ENCODE measurements at places on chromosomes 5 and 9.

- DNase-seq, result no peak
These were observed 18.2 kb downstream of the NR2F1 start for GRCh38 chr5:93601071-93601801.

- no peak for DNase-seq
These were observed 10.0 kb upstream of the GRIN1 start for GRCh38 chr9:137128862-137129455.

DNA sequence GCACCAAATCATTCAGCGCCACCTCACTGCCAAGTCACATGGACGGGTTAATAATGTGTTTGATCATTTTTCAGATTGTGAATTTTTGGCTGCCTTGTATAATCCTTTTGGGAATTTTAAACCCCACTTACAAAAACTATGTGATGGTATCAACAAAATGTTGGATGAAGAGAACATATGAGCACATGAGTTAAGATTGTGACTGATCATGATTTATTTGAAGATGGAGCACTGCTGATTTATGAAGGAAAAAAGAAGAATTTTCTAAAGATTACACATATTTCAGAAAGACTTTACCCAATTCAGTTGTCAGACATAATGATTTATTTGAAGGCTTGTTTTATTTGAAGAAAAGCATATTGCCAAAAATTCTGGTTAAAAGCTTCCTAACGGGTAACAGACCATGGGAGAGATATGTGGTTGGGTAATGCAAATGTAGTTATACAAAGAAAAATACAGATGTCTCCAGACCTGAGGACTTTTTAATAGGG is 37.4 kb downstream of the TNFAIP8 start:
- DNase-seq, result peak; percentile 71

DNA sequence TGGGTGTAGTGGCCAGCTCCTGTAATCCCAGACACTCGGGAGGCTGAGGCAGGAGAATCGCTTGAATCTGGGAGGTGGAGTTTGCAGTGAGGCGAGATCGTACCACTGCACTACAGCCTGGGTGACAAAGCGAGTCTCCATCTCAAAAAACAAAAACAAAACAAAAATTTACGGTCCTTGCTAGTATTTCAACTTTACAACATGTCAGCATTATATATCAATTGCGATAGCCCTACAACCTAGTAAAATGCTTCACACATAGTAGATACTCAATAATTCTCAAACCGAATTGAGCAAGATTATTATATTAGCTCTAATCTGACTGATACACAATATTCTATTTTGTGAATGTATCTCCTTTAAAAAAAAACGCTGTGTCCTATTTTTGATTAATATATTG is 1411.0 kb upstream of the WWC1 start:
- DNase-seq, result no peak

Data from AG09309 (cell line).